ENCODE measurements at places on chromosomes 11 and 22. TPM values are rescaled to one million over a fixed set of nuclear protein-coding genes. Genes with fewer than 3 reads are reported as not detected.

CARNS1 gene
- total RNA-seq: under 0.01 TPM

IGLL5 gene
- not detected for total RNA-seq

SH3BP1 gene
- total RNA-seq: 0.40 TPM

JAML gene
- not detected for total RNA-seq

APOBEC3H gene
- total RNA-seq: not detected

OR8U1 gene
- total RNA-seq: not detected

APOL6 gene
- total RNA-seq: 7.2 TPM

SPON1 gene
- total RNA-seq: under 0.01 TPM

VPREB1 gene
- not detected for total RNA-seq

FBLN1 gene
- 0.40 TPM for total RNA-seq

OR8G5 gene
- not detected for total RNA-seq

MED15 gene
- 18.5 TPM for total RNA-seq

PHOX2A gene
- not detected for total RNA-seq

PRR33 gene
- total RNA-seq: not detected

TMEM151A gene
- not detected for total RNA-seq

CHADL gene
- total RNA-seq: 0.60 TPM

KCNJ1 gene
- total RNA-seq: under 0.01 TPM

SLC22A6 gene
- not detected for total RNA-seq

TRIM77 gene
- total RNA-seq: not detected

RIMBP3C gene
- under 0.01 TPM for total RNA-seq

GAL3ST1 gene
- total RNA-seq: under 0.01 TPM

Measured in lung microvascular endothelial cell (primary cell).